ENCODE measurements at places on chromosomes 5 and 9. TPM values are rescaled to one million over a fixed set of nuclear protein-coding genes. Genes with fewer than 3 reads are reported as not detected.

Gene FST
- 58.7 TPM for total RNA-seq

DNA sequence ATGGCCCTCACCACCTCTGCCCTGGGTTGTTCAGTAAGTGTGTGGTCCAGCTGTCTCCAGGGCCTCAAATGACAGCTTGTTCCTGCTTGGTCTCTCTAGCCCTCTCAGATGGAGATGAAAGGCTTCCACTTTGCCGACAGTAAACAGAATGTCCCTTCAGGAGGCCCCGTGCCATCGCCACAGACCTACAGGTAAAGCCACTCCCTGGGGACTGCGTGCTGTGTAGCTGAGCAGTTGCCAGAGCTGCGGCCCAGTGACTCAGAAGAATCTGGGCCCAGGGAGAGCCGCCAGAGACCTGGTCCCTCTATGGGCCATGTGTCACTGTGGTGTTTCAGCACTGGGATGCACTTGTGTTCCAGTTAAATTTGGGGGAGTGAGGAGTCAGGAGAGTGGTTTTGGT is 10.6 kb upstream of the POMT1 start:
- H3K27me3 ChIP-seq = no peaks in the 10 kb centered on the region
- no peaks in the 10 kb centered on the region for H3K4me1 ChIP-seq
- H3K27ac ChIP-seq = no peak overlapping the region
- H3K36me3 ChIP-seq = peaks cover 3% of the 10 kb centered on the region
- DNase-seq = no peak

DNA sequence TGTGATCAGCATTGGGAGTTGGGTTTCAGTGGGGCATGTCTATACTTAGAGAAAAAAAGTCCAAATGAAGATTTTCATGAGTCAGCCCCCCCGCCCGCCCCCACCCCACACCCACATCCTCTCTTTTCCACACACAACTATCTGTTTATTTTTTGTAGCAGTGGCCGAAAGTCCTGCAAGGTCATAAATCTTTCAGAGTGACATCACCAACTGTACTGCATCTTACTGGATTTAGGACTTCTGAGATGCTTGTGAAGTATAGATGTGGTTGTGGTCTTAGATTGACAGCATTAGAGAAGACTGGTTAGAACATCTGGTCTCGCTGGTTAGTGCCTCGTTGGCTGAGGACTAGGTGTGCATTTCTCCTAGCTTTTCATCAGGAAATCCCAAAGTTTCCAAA is 7.3 kb upstream of the ROPN1L start:
- no peak overlapping the region for H3K27ac ChIP-seq
- H3K4me1 ChIP-seq = no peaks in the 10 kb centered on the region
- peaks cover 10% of the 10 kb centered on the region for H3K36me3 ChIP-seq
- H3K4me3 ChIP-seq = no peak overlapping the region
- H3K27me3 ChIP-seq = no peaks in the 10 kb centered on the region

Gene ZNF454
- 0.22 TPM for total RNA-seq

DNA sequence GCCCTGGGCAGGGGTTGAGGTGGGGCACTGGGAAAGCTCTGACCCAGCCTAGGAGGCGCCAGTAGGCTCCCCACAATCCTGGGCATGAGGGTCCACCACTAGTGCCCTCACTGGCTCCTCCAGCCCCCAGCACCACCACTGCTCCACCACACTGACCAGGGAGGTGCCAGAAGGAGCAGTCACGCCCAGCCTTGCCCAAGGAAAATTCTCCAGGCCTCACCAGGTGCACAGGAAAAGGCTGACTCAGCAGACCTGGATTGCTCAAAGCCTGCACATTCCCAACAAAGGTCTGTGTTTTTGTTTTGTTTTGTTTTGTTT is 62.9 kb downstream of the ZNF354C start:
- H3K36me3 ChIP-seq = no peaks in the 10 kb centered on the region
- H3K27ac ChIP-seq = no peak overlapping the region
- H3K27me3 ChIP-seq = no peaks in the 10 kb centered on the region
- no peak overlapping the region for H3K4me3 ChIP-seq

DNA sequence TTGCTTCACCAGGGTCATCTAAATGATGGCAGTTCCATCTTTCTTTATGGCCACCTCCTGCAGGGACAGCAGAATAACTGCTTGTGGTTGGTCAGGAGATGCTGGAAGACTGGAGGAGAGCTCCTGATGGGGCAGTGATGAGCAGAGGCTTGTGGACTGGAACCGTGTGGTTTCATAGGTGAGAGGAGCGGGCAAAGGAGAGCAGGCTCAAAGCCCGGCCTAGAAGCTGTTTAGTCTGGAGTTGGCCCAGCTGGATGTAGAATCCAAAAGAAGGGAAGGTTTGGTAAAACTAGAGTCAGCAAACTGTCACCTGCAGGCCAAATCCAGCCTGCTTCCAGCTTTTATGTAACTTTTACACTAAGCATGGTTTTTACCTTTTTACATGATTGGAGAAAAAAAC is 32.9 kb upstream of the TLE1 start:
- no peak overlapping the region for H3K4me3 ChIP-seq
- H3K27ac ChIP-seq = no peak overlapping the region
- DNase-seq = no peak
- H3K36me3 ChIP-seq = no peaks in the 10 kb centered on the region
- no peaks in the 10 kb centered on the region for H3K27me3 ChIP-seq

DNA sequence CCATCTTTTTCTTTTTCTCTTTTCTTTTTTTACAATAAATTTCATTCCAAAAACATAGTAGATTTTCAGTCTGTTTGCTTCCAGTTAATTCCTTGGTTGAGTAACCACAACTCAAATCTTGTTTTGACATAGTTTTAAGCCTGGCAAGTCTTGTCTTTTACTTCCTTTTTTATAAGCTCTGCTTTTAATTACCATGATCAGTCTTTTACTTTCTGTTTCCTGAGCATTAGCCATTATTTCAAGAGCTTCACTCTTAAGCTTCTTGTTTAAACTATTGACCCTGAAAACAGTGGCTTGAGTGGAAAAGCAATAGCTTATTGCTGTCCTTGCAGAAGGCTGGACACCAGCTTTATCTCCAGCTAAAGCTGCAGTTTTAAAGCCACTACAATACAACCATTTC is 1363.3 kb downstream of the MAT2B start:
- H3K4me3 ChIP-seq = no peak overlapping the region
- peak; percentile 23 for DNase-seq
- H3K27ac ChIP-seq = peak overlapping the region; percentile 53
- H3K4me1 ChIP-seq = peaks cover 13% of the 10 kb centered on the region
- no peaks in the 10 kb centered on the region for H3K36me3 ChIP-seq
- no peaks in the 10 kb centered on the region for H3K27me3 ChIP-seq

- H3K36me3 ChIP-seq = no peaks in the 10 kb centered on the region
- peak; percentile 96 for DNase-seq
- no peaks in the 10 kb centered on the region for H3K27me3 ChIP-seq
Measured at GRCh38 chr9:128552153-128552743, at the start of gene SPTAN1. Gene SPTAN1, plus strand, starts transcription at chr9:128552587. Its CDS starts 14,154 bp downstream, at chr9:128566741.

Gene HRCT1
- not detected for total RNA-seq

GRCh38 chr9:69273161-69273560 is 51.9 kb upstream of the ENTREP1 start:
- H3K27ac ChIP-seq = no peak overlapping the region
- DNase-seq = no peak
- H3K27me3 ChIP-seq = no peaks in the 10 kb centered on the region

DNA sequence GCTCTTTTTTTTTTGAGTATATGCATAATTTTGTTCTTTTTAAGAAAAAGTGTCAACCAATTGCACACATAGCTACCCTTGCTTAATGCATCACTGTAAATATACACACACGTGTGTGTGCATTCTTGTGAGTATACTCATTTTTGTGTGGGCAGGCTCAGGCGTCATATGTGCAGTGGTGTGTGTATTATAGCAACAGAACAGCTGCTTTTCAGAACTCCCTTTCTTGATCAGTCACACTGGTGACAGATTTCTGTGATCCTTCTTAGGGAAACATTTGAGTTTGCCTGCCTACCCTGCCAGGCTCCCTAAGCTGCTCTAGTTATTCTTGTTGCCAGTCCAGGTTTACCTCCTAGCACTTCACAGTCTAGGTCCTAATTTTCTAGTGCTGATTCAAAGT is 287.0 kb upstream of the SEMA6A start:
- H3K4me3 ChIP-seq = no peak overlapping the region
- DNase-seq = no peak
- H3K36me3 ChIP-seq = no peaks in the 10 kb centered on the region
- no peaks in the 10 kb centered on the region for H3K27me3 ChIP-seq

DNA sequence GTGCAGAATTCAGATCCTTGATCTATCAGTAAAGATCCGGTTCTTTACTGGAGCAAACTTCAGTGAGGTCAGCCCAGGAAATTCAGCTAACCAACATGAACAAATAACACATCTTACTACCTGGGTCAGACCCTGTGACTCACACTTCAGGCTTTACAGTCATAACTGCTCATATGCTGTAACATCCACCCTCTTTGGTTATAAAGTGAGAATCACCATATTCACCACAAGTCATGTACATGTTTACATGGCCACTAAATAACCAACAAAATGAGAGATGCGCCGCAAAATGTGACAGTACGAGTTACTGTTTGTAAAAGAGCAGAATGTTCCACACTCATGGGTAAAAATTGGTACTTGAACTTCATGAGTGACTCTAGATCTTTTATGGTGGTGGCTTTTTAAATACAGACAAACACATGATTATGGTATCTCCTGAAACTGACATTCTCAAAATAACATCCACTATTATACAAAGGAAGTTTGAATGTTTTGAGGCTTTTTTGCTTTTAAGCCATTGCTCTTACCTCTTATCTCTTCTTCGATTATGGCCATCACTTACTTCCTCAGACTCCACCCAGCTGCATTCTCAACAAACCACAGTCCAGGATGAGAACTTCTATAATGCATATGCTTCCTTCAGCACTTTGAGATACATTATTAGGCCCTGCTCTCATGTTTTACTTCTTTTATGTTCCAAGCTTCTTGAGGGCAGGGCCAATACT is 516.6 kb downstream of the RAB3C start:
- no peaks in the 10 kb centered on the region for H3K36me3 ChIP-seq
- no peak overlapping the region for H3K4me3 ChIP-seq
- no peaks in the 10 kb centered on the region for H3K27me3 ChIP-seq

Gene IFNA13
- not detected for total RNA-seq

DNA sequence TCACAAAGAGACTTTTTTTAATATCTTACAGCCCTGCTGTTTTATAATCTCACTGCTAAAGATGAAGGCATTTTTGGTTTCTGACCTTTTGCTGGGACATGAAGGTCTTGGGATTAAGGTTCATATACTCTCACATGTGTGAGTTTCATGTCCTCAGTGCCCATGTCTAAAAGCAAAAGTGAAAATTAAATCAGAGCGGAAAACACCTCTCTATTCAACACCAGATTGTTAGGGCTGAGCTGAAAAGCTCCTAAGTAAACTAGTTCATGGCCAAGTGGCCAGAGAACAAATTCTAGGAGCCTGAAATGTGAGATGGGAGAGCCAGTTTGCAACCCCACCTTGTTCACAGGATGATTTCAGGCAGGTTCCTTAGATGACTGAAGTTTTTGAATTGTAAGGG is 110.9 kb downstream of the GRIA1 start:
- H3K27me3 ChIP-seq = no peaks in the 10 kb centered on the region
- no peak for DNase-seq
- H3K36me3 ChIP-seq = no peaks in the 10 kb centered on the region
- no peak overlapping the region for H3K27ac ChIP-seq
- H3K4me3 ChIP-seq = no peak overlapping the region
